ENCODE measurements at places on chromosomes 12 and 14.

GRCh38 chr12:108665608-108666202, 32.0 kb upstream of the SELPLG start:
- DNase-seq: no peak

DNA sequence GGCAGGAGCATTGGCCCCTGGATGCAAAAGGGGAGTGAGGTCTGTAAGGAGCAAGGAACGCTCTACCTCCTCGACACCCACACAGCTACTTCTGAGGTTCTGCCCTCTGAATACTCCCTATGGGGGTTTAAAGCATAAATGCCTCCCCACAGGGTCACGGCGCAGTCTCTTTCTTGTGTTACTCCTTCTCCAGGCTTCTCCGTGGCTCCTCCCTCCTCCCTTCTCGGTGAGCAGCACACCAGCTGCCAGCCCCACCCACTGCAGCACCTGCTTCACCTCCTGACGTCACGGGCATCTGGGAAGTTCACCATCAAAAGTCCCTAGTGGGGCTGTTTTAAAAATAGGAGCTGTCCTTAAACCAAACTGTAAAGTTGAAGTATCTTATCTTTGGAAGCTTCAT, 67.3 kb downstream of the SPTB start:
- DNase-seq: peak; percentile 40

DNA sequence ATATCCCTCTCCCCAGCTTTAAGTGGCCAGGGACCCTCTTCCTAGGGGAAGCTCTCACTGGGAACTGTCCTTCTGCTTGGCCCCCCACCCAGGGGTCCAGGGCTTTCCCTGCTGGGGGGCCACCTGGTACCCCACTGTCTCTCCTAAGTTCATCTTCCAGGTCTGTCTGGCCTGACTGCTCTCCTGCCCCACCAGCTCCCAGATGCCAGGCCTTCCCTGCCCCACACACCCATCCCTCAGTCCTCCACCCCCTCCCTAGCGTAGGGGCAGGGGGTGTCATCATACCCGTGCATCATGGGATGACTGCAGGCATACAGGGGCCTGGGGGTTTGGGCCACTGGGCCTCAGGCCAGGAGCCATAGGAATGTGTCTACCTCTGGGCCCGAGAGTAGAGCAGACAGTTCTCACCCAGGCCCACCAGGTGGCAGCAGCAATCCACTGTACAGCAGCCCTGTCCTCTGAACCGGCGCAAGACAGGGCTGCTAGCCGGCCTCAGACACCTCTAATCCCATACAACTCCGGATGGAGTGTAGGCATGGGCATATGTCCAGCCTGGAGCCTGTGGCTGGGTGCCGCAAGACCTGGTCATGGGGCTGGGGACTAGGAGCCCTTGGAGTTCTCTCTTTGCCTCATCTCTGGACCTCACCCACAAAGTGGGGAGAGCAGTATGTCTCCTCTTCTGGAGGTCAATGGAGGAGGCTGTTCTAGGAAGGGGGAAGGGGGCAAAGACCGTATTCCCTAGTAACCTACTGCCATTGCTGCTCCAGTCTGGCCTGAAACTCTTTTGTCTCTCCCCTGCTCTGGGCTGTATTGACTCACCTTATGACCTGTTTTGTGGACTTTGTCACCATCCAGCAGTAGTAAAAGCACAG, 10.0 kb upstream of the SMARCD1 start:
- peak; percentile 84 for DNase-seq

DNA sequence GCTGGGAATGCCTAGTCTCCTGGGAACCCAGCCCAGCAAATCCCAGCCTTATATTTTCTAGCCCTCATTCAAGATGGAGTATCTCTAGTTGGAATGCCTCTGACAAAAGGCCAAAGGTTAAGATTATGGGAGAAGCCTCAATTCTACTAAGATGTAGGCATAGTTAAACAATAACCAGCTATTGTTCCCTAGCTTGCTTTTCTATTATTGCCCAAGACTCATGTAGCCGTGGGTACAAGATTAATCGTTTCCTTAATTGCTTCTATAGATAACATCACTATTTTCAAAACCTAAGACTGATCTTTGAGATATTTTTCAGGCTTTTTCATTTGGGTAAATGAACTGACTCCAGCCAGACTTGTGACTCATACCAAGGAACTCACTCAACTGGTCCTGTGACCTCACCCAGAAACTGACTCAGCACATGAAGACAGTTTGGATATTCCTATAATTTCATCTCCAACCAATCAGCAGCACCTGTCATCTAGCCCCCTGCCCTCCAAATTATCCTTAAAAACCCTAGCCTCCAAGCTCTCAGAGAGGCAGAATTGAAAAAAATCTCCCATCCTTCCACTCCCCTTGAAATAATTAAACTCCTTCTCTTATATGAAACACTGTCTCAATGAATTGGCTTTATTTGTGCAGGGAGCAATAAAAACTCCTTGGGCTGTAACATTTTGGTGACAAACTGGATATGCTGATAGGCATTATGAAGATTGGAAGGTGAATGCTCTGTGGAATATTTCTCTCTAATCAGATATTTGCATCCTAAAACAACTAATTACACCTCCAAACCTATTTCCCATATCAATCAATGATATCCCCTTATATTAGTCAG, 589.0 kb downstream of the C12orf50 start:
- no peak for DNase-seq

- no peak for DNase-seq
Measured at GRCh38 chr12:89970722-89971121, 262.1 kb upstream of the ATP2B1 start.

GRCh38 chr14:99619835-99620834, 16.1 kb upstream of the CCDC85C start:
- DNase-seq: no peak

DNA sequence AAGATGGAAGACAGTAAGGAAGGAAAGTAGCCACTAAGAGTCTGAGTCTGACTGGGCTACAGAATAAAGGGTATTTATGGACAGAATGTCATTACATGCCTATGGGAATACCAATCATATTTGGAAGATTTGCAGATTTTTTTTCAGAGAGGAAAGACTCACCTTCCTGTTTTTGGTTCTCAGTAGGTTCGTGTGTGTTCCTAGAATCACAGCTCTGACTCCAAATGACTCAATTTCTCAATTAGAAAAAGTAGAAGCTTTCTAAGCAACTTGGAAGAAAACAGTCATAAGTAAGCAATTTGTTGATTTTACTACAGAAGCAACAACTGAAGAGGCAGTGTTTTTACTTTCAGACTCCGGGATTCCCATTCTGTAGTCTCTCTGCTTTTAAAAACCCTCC, 15.4 kb upstream of the PAPLN start:
- no peak for DNase-seq

DNA sequence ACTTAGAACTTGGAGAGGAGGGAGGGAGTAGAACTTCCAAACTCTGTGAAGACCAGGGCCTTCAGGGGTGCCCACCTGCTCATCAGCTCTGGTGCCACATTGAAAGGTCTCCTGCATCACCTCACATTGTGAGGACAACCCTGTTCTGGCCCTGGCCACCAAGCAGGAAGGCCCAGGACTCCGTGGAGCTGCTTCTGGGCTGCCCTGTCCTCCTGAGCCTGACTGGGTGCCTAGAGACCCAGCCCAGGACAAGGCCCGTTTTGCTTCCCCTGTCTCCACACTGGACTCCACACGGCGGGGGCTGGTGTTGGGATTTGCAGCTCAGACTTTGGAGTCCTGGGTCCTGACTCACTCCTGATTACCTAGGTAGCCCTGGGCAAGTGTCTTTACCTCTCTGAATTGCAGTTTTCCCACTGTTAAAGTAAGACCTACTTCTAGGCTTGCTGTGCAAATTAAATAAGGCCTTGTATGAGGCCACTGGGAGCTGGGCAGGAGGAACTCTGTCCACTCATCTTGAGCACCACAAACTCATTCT, 12.5 kb upstream of the KRT82 start:
- no peak for DNase-seq

DNA sequence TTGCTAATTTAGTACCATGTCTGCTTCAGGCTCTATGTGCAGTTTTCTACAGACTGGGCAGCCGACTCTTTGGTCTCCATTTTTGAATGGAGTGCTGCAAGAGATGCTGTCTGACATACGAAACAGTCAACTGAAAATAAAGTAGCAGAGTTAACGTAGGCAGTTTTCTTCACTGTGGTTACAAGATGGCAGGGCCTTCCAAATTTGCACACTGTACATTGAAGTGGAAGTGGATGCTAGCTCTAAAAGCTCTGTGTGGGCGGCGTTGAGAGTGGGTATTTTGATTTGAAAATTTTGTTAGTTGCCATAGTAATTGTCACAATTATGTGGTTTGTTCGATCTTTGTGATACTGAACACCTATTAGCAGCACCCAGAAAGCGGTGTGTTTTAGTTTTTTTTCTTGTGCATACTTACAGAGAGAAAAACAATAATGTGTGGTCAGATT, 154.9 kb upstream of the ATP2B1 start:
- peak; percentile 43 for DNase-seq

- DNase-seq: peak; percentile 65
Measured at GRCh38 chr12:101839324-101840283, 8.8 kb upstream of the GNPTAB start.
